ENCODE measurements at places on chromosomes 7 and 10.

GRCh38 chr7:117036053-117036669 lies 82.9 kb downstream of the ST7 start:
- no peak for DNase-seq

- peak; percentile 22 for DNase-seq
Observed at GRCh38 chr7:92698237-92698841, 108.1 kb upstream of the FAM133B start.

DNA sequence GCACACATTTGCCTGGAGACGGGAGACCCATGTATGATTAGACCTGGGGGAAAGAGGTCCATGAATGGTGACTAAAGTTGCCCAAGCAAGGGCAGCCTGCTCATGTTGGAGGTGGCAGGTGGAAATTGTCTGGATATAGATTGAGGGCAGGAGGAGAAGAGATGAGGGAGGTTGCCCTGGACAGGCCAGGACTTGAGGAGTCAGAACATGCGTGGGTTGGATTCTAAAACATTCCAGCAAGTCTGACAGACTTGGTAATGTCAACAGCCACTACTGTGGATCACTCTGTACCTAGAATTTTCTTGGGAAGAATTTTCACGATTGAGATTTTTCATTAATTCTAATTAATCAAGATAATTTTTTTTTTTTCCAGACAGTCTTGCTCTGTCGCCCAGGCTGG lies 19.1 kb upstream of the SVOPL start:
- no peak for DNase-seq

- DNase-seq: no peak
Observed at GRCh38 chr10:58706836-58707235, 194.2 kb downstream of the BICC1 start.

GRCh38 chr10:44506386-44506785 lies 121.5 kb upstream of the CXCL12 start:
- DNase-seq: no peak

- DNase-seq: no peak
Observed at GRCh38 chr10:125153703-125154490, 6.5 kb downstream of the CTBP2 start.

DNA sequence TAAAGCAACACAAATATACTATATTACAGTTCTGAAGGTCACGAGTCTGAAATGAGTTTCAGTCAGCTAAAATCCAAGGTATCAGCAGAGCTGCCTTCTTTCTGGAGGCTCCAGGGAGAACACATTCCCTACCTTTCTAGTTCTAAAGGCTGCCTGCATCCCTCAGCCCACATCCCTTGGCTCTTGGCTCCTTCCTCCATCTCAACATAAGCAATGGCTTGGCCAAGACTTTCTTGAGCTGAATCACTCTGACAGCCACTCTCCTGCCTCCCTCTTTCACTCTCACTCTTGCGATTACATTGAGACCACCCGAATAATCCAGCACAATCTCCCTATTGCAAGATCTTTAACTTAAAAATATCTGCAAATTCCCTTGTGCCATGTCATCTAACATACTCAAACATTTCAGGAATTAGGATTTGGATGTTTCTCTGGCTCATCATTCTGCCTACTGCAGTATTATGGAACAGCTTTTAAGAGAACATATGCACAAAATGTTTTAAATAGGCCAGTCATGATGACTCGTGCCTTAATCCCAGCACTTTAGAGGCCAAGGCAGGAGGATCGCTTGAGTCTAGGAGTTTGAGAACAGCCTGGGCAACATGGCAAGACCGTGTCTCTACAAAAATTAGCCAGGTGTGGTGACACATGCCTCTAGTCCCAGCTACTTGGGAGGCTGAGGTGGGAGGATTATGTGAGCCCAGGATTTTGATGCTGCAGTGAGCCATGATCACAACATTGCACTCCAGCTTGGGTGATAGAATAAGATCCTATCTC lies 144.2 kb upstream of the VSTM2A start:
- DNase-seq: no peak

DNA sequence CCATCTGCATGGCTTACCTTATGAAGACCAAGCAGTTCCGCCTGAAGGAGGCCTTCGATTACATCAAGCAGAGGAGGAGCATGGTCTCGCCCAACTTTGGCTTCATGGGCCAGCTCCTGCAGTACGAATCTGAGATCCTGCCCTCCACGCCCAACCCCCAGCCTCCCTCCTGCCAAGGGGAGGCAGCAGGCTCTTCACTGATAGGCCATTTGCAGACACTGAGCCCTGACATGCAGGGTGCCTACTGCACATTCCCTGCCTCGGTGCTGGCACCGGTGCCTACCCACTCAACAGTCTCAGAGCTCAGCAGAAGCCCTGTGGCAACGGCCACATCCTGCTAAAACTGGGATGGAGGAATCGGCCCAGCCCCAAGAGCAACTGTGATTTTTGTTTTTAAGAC lies 12.4 kb downstream of the DUSP5 start:
- DNase-seq: no peak

DNA sequence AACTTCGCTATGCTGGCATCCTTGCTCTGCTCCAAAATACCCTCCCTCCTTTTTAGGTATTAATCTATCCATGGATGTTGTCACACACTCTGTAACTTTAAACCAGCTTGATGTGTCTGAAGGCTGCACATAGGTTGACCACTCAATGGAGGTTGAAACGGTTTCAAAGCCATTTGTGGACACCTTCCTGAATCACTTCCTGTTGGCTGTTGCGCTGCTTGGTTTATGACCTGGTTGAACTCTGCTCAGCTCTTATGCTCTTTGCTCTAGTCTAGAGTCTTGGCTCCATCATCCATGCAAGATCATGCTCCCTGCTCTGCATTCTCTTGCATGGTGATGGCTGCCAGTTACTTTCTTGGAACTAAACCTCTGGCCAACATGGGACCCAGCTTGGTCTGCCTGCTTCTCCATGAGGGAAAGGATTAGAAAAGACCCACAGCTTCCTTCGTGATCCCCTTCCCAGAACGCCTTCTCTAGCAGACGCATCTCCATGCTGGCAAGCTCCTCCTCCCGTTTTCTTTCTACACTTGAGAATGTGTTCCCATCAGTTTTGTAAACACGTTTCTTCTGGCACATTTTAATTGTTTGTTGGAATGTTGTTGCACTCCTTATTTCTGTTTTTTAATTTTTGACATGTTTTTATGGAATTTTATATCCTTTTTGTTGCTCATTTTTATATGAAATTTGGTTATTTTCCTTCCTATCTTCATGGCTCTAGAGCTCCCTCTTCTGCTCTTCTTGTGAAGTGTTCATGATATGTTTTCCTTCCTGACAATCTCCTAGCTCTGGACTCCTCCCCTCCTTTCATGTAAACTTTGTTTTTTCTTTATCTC lies 149.8 kb downstream of the XPNPEP1 start:
- DNase-seq: no peak

DNA sequence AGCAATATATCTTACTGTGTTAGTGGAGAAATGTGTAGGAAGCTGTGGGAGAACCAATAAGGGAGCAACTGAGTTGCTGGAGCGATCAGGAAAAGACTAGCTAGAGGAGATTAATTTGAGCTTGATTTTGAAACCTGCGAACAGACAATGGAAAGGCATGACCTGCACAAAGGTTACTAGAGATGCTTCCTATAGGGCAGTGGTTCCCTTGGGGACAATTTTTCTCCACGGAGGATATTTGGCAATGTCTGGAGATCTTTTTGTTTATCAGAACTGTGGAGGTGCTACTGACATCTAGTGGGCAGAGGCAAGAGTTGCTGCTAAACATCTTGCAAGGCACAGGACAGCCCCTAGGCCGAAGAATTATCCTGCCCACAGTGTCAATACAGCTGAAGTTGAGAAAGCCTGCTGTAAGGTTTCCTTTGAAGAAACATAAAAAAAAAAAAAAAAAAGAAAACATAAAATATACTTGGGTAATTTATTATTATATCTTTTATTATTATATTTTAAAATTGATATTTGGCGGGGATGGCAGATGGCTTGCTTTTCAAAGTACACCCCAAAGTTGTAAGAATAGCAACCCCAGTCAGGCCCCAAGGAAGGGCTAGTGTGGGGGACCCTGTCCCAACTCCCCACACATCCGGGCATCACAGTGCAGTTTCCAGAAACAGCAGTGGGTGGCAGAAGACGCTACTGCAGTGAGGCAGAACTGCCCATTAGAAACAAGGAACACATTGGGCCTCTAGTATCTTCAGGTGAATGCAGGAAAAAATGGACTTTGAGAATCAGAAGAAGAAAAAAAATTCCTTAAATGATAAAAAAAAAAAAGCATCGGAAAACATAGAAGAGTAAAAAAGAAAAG lies 481.6 kb downstream of the SH2D4B start:
- no peak for DNase-seq

DNA sequence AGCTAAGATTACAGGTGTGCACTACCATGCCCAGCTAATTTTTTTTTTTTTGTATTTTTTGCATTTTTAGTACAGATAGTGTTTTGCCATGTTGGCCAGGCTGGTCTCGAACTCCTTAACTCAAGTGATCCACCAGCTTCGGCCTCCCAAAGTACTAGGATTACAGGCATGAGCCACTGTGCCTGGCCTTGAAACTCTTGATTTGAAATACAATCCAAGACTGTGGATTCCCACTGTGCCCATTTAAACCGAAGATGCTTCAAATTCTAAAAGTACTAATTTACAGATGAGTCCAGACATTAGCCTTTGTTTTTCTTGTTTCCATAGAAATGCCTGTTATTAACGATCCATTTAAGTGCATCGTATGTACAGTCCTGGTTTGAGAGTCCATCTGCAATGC lies 130.9 kb downstream of the CACNA2D1 start:
- no peak for DNase-seq

DNA sequence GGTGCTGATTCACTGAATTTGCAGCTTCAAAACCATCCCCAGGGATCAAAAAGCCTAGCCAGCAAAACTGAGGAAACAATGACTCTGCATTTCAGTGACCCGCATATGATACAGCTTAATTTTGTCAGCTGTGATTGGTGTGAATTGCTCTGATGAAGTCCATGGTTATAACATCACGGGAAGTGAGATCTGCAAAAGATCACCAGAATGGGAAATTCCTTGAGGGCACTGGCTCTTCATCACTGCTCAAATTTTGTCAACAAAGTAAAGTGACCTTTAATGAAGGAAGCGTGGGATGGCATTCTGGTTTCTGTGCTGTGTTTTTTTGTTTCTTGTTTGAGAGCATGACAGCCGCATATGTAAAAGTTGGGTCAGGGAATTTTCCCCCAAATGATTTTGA lies 745.9 kb downstream of the GATA3 start:
- DNase-seq: no peak

DNA sequence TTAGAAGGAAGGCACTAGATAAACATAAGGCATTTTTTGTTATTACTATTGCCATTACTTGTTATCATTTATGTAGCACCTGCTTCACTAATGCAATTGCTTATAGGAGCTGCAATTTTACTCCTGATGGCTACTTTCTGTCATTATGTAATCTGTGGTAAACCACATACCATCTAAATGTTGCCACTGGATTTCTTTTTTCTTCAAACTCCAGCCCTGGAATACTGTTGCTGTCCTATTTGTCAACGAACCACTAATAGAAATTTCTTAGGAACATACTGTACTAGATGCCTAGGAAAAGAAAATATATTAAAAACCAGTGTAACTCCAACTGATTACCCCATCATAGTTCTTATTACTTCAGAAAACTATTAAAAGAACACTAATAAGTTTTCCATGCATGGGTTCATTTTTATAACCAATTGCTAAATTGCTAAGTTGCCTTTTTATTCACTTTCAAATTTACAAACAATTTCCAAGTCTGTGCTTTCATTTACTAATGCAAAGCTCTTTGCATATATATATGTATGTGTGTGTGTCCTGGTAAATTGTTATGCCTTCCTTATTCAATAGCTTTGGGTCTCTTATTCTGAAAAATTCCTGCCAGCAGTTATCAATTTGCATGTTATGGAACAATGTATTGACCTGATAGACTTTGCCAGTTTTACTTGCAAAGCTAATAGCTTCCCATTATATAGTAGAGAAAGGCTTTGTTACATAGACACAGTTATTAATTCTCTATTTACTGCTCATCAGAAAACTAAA lies 287.4 kb downstream of the EXOC4 start:
- DNase-seq: no peak

- no peak for DNase-seq
Observed at GRCh38 chr7:103391976-103392375, 44.5 kb downstream of the PSMC2 start.

GRCh38 chr7:111459757-111460280 lies 102.5 kb downstream of the IMMP2L start:
- DNase-seq: no peak

GRCh38 chr7:40747856-40748255 lies 613.1 kb downstream of the SUGCT start:
- no peak for DNase-seq

DNA sequence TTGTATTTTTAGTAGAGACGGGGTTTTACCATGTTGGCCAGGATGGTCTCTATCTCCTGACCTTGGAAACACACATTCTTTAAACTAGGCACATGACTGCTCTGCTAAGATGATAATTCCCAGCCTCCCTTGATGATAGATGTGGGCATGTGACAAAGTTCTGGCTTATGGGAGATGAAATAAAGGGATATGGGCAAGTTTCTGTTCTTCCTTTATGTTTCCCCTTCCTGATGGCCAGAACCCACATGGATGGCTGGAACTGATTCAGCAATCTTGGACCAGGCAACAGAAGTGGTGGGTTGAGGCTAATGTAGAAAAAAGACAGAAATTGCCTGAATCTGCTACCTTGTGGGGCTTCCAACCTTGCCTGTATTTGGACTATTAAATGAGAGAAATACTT lies 60.7 kb upstream of the NRP1 start:
- DNase-seq: no peak

- peak; percentile 46 for DNase-seq
Observed at GRCh38 chr7:95686109-95686508, 86.2 kb upstream of the DYNC1I1 start.

GRCh38 chr10:61354401-61354975 lies 98.7 kb downstream of the TMEM26 start:
- DNase-seq: no peak

- DNase-seq: no peak
Observed at GRCh38 chr7:19677180-19677579, 31.7 kb downstream of the POLR1F start.

DNA sequence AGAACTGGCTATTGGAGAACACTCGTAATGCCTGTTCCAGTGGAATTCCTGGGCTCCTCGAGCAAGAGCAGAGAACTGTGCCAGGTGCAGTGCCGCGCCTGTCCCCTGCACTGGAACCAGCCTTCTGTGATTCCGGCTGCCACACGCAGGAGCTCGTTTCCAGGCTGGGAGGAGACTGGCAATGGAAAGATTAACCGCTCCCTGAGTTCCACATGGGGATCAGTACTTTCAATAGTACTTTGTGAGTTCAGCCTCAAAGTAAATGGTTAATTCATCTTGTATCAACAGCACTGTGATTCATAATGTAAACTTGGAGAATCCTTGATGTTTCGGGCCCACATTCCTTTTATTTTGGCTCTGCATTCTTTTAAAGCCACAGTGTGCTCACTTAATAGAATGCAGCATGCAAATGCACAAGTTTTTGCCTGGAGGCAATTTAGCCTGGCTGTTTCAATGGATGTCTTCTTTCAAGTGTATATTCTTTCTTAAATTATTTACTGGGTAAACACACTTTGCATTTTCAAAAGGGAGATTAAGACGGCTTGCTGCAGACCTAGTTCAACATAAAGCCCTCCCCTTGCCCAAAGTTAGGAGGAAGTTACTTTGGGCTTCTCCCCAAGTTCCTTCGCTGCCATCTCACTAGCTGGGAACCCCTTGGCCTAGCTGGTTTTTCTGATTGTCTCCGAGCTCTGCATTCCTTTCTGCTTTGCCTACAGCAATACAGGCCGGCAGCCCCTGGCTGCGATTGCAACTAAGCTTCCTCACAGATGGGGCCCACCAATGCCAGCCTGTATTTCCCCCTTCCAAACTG lies 138.1 kb upstream of the TCF7L2 start:
- no peak for DNase-seq

GRCh38 chr7:100683659-100684533 lies 10.2 kb downstream of the GIGYF1 start:
- DNase-seq: no peak

- DNase-seq: no peak
Observed at GRCh38 chr7:138000081-138000701, 1.7 kb downstream of the CREB3L2 start.

Measured in DMS 273 treated with DMSO at 0.1 percent for 48 hours (cell line).